ENCODE measurements at places on chromosomes 1 and 21.
A peak's percentile ranks its signal among the peaks of the same experiment; 100 is the strongest.

DNA sequence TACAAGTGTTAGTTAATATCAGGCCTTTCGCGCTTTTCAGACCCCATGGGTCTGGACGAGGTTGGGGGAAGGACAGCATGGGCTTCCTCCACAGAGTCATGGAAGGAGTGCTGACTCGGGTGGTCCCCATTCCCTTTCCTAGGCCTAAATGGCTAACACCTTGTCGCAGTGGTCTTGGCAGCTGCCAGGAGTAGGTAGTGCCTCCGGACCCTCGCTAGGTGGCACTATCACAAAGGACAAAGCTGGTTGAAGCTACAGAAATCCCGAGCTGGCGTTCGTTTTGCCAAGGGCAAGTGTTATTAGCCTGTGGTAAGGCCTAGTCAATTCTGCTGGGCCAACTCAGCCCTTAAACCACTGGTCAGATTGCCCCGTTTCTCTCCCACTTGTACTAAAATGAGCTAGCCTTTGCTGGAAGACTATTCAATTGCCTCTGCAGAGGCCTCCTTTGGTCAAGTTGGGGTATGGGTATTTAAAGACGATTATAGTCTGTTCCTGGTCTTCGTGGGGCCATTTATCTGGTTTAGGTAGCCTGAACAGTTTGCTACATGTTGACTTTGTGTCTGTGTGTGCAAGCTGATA, 1.1 kb upstream of the UBE2Q1 start:
- DNase-seq = peak; percentile 99

DNA sequence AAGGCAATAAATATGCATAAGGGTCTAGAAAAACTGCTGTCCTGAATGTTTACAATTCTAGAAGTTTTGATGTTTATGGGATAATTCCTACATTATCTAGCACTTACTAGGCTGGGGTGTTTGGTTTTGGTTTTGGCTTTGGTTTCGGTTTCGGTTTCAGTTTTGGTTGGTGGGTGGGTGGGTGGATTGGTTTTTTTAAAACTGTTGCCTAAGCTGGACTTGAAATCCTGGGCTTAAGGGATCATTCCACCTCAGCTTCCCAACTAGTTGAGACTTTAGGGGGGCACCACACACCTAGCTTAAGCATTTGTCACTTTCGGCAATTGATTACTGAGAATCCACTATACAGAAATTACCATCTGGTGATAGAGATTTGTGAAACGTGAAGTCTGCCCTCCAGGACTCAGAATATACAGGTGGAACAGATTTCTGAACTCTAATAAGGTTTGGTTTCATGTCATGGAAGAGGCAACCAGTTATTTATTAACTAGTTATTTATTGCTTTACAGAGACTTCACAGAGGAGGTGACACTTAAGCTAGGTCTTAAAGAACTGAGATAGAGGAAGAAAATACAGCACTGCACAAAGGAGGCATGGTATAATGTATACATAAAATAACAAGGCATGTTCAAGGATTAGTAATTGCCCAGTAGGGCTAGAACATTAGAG, 69.6 kb downstream of the PIK3R3 start:
- no peak for DNase-seq

GRCh38 chr1:241990040-241990439, 8.9 kb downstream of the MAP1LC3C start:
- no peak for DNase-seq

- peak; percentile 73 for DNase-seq
These were observed 472.0 kb downstream of the SMYD3 start for GRCh38 chr1:246035060-246035541.

GRCh38 chr1:182707122-182707521, 22.7 kb upstream of the RGS8 start:
- DNase-seq = no peak

DNA sequence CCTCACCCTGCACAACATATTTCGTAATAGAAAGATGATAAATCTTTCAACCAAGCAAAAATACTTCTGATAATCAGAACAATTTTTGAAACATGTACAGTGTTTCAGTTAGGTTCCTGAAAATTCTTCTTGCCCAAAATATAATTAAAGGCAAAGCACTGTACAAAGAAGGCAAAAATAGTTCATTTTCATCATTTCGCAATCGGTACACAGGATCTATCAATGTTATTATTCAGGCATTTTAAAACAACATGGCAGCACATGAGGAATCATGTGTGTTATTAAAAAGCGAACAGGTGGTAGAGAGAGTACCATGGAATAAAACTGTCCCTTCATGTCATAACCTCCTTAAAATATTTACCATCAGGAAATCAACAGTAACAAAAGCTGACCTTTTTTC, 356.9 kb downstream of the DPYD start:
- no peak for DNase-seq

DNA sequence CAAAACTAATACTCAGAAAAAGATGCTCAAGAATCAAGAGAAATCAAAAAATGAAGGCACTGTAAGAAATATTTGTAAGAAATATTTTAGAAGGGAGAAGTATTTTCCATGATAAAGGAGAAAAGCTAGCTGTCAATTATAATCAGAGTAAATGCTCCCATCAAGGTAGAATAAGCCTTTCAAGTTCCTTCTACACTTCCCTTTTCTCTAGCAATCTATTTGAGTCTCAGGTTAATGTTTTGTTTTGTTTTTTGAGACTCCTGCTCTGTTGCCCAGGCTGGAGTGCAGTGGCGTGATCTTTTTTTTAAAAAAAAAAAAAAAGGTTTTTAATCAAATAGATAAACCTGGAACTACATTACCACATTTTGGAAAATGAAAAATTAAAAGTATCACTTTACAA, 33.3 kb downstream of the PUM1 start:
- DNase-seq = no peak

DNA sequence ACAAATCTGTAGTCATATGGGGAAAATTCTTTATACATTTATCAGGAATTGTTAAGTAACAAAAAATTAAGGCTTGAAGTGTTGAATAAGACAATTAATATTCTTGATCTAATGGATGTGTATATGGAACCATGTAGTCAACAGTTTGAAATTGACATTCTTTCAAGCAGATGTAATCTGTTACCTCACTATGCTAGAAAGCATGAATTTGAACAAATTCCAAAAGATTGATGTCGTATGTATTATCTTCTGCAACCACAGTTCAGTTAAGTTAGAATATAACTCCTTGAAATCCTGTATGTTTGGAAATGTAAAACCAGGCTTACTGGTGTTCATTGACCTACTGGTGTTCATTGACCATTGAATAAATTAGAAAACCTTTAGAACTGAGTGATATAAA, 16.1 kb downstream of the CCDC18 start:
- no peak for DNase-seq

DNA sequence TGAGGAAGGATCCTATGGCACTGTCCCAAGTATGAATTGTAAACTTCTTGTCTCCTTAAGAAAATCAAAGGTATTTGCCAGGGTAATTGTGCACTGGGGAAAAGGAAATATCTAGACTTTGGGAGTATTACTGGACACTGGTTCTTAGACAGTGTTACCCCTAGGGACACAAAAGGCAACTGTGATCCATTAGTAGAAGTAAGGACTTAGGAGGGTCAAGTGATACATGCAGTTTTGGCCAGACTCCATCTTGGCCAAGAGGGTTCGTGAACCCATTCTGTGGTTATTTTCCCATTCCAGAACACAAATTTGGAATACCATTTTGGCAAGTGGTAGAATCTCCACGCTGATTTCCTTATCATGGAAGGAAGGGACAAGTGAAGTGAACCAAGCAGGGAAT, 98.1 kb downstream of the TM2D1 start:
- no peak for DNase-seq

- DNase-seq = no peak
These were observed 323.5 kb downstream of the SIPA1L2 start for GRCh38 chr1:232306269-232306961.

DNA sequence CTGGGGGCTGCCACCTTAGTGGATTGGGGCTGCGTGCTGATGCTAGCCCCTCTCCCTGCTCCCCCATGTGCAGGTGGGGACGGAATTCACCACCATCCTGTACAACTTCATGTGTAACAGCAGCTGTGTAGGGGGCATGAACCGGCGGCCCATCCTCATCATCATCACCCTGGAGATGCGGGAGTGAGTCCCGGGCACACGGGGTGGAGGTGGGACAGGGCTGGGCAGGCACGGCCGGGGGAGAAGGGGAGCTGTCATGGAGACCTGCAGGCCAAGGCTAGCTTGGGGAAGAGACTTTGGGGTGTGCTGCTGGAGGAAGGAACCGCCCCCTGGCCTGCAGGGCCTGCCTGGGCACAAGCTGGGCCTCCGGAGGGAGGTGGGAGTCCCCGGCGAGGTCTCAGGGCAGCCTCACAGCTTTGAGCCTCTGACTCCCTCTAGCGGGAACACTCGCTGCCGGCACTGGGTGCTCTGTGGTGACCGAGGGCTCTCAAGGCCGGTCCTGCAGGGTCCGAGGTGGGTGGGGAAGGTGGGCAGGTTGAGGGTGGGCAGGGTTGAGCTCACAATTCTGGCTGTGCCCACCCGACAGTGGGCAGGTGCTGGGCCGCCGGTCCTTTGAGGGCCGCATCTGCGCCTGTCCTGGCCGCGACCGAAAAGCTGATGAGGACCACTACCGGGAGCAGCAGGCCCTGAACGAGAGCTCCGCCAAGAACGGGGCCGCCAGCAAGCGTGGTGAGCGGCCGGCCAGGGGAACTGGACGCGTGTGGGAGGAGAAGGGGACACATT, 25.0 kb upstream of the CCDC27 start:
- DNase-seq = no peak

DNA sequence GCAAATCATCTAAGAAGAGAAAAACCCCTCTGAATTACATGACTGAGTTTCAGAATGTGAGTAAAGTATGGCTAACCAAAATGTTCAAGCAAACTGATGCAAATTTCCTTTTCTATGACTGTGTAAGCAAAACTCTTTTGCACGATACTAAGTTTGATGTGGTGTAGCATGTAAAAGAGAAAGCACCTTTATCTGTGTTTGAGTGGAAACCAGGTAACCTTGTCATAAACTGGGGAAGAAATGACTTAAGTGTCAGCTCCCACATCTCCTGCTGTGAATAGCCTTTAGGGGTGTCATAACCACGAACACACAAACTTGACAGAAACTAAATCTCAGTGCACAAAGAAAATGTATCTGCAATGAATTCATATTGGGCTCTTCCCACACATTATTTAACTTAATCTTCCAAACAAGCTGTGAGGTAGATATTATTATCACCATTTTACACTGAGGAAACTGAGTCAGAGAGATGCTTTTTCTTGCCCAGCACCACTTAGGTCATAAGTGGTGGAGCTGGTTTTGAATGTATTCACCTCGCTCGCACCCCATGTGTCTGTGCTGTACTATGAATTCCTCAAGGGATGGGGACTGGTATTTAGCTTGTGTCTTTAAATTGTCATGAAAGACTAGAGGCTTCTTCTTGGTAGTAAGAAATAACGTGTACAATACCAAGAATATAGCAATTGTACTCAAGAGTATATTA, 32.9 kb upstream of the IL12RB2 start:
- no peak for DNase-seq

GRCh38 chr1:158329300-158329699, 2.0 kb downstream of the CD1B start:
- DNase-seq = no peak

GRCh38 chr1:246709835-246710234, 14.4 kb upstream of the SCCPDH start:
- DNase-seq = no peak

GRCh38 chr1:12081648-12082396, 18.7 kb downstream of the TNFRSF8 start:
- no peak for DNase-seq

- DNase-seq = no peak
These were observed 2157.1 kb downstream of the NCAM2 start for GRCh38 chr21:23155281-23155680.

- no peak for DNase-seq
These were observed 20.3 kb upstream of the TBX19 start for GRCh38 chr1:168260393-168260792.

DNA sequence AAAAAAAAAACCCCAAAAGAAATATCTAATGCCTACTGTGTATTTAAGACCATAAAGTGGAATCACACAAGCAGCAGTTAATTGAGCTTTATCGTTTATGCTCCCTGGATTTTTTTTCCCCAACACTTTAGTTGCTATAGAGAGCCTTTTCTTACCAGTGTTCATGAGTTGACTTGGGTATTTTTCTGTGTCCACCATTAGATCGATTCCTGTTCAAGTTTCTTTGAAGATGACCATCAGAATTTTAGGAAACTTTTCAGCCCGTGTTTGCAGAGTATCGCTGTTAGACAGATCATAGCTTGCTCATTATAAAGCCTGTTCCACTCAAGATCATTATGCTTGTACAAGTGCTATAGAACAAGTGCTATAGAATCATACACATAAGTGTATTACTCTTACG, 1.5 kb downstream of the RALGPS2 start:
- DNase-seq = no peak

- DNase-seq = no peak
These were observed 5.8 kb downstream of the IFI16 start for GRCh38 chr1:159015440-159015909.

DNA sequence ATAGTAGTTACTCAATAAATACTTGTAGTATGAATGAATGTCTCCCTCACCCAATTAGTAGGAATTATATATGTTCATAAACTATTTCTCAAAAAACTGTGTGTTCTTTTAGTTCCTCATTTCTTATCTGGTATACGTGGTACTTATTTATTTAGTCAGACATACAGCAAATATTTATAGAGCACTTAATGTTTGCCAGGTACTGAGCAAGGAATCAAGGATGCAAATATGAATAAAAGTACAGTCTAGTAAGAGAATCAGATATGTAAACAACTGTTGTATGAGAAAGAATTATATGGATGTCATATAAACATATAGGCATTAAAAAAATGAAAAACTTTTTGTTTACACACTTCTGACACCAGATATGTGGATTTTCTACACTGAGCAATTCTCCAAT, 58.5 kb downstream of the ATF6 start:
- no peak for DNase-seq

DNA sequence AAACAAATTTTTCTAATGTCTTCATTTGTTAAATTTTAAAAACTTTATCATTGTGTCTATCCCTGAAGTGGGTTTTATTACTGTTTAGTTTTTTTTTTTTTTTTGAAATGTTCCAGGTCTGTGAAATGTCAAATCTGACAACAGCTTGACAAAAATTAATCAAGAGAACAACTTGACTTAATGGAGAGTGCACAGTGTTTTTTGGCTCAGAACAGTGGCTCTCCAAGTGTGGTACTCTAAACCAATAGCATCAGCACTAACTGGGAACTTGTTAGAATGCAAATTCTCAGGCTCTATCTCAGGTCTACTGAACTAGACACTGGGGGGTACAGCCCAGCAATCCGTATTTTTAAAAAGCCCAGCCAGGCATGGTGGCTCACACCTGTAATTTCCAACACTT, 49.2 kb downstream of the ATP1B1 start:
- DNase-seq = no peak

GRCh38 chr1:22090867-22091266, 38.4 kb downstream of the CDC42 start:
- no peak for DNase-seq

Data from NCI-H1694 (cell line).